Progenitor cell of endocrine pancreas (in vitro differentiated cells): ENCODE measurements at places on chromosomes 7 and 10. TPM values are rescaled to one million over a fixed set of nuclear protein-coding genes. Genes with fewer than 3 reads are reported as not detected.

DNA sequence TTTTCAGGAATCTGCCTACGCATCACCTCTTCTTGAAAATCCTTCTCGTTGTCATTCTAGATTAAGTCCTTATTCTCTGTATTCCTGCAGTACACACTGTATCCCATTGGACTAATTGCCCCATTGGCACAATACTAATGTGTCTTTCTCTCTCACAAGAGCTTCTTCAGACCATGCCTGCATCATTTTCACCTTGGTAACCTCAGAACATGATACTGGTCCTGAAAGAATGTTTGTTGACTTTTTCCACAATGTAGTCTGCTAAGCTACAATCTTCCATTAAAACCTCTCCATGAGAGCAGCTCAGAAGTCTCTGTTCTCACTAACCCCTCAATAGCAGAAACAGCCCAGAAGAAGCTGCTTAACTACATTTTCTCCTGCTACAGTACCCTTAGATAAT lies 270.7 kb downstream of the PCDH15 start:
- H3K36me3 ChIP-seq, result no peaks in the 10 kb centered on the region
- no peak overlapping the region for H3K4me3 ChIP-seq
- no peaks in the 10 kb centered on the region for H3K4me1 ChIP-seq
- no peak for DNase-seq
- H3K27ac ChIP-seq, result no peak overlapping the region

GRCh38 chr10:62047960-62048383 lies 146.5 kb downstream of the ARID5B start:
- no peak overlapping the region for H3K4me3 ChIP-seq
- peaks cover 8% of the 10 kb centered on the region for H3K36me3 ChIP-seq
- DNase-seq, result no peak
- peaks cover 55% of the 10 kb centered on the region for H3K4me1 ChIP-seq
- H3K27me3 ChIP-seq, result no peaks in the 10 kb centered on the region

DNA sequence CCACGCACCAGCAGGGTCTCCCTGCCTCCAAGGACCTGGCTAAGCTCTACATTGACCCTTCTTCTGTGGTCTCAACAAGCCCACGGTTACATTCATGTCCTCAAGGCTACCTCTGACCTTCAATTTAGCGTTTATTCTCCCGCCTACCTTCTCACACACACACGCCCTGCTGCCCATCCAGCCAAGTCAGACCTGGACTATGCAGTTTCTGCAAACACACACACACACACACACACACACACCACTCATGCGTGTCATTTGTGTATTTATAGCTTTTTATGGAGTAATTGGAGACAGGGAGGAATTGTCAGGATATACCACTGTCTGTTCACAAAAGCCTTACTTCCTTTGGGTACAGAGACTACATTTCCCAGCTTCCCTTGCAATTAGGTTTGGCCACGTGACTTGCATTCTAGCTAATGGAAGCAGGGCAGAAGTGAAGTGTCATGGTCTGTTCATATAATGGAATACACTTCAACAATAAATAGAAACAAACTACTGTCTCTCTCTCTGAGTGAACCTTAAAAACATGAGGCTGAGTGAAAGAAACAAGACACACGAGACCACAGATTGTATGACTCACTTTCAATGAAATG lies 53.8 kb upstream of the CPXM2 start:
- H3K27me3 ChIP-seq, result peaks cover 7% of the 10 kb centered on the region
- no peaks in the 10 kb centered on the region for H3K36me3 ChIP-seq
- no peak for DNase-seq

The FAM237B gene
- not detected in 2 replicates for total RNA-seq
